ENCODE measurements at places on chromosomes 3 and 15.

GRCh38 chr3:25820816-25821486, 31.1 kb downstream of the OXSM start:
- DNase-seq: no peak

DNA sequence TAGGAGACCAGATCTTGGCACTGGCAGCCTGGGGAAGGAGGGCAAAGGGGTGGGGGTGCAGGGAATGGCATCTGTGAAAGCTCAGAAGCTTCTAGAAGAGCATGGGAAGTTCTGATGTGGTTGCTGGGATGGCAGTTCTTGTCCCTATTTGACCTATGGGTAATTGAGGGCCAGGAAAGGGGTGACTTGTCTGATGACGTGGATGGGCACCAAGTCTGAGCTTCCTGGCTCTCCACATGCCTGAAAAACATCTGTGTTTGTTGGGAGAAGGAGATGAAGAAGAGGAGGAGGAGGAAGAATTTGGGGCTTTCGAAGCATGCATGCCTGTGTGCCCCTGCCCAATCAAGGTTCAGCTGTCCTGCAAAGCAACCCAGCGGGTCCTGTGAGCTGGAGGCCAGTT, 158.8 kb downstream of the SMAD6 start:
- DNase-seq: no peak

DNA sequence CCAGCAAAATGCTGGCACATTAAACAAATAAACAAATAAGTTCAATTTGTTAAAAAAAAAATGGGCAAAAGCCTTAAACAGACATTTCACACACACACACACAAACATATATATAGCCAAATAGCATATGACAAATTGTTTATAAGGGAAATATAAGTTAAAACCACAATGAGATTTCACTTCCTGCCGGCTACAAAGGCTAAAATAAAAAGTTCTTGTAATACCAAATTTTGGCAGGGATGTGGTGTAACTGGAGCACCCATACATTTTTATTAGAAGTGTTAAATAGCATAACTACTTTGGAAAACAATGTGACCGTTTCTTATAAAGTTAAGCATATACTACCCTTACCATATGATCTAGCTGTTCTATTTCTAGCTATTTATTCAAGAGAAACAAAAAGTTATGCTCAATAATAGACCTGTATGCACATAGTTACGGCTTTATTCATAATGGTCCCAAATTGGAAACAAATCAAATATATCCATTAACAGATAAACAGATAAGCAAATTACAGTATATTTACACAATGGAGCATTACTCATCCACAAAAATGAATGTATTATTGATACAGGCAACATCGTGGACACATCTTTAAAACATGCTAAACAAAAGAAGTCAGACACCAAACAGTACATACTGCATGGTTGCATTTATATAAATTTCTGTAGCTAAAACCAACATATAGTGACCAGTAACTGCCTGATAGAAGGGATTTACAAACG, 93.9 kb downstream of the EOMES start:
- peak; percentile 38 for DNase-seq

DNA sequence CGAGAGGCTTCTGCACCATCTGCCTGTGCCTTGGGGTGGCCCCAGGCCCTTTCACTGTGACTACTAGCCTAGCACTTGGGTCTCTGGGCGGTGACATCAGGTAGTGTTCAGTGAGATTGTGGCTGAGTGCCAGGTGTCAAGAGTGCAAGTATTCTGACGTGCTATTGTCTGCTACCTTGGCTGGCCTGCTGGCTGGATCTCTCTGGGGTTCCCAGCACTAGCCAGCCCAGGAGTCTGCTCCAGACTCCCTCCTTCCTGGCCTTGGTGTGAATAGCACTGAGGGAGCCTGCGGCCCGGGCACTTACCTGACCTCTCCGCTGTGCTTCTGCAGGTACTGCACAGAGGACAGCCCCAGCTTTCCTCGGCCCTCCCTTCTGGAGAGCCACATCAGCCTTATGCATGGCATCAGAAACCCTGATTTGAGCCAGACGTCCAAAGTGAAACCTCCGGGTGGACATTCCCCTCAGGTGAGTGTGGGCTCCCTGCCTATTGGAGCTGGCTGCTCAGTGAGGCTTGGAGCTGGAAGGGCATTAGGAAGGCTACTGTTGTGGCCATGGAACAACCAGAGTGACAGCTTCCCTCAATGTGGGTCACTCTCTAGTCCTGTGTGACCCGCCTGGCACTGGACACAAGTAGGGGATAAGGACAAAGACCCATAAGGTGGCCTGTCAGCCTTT, 17.5 kb upstream of the ALPK3 start:
- DNase-seq: peak; percentile 7

GRCh38 chr3:17985658-17986347, 243.4 kb upstream of the TBC1D5 start:
- no peak for DNase-seq

- no peak for DNase-seq
These were observed 52.5 kb downstream of the CPN2 start for GRCh38 chr3:194298331-194299227.

GRCh38 chr3:194043516-194043915, 92.4 kb upstream of the HES1 start:
- DNase-seq: no peak

DNA sequence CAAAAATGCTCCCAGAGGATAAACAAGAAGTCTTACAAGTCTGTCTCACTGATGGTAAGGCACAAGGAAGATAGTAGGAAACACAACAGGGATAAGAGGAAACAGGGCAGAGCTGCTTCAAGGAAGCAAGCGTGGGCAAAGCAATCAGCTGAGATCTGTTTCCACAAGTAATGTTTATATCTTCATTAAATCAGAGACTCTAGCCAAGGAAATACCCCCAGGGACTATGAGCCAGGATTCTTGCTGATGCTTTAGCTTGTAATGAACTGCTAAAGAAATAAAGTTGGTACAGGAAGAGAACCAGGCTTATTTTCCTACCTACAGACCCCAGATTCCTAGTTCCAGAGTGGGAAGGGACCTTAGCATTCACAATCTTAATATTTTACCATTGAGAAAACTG, 112.7 kb upstream of the C3orf80 start:
- DNase-seq: no peak

DNA sequence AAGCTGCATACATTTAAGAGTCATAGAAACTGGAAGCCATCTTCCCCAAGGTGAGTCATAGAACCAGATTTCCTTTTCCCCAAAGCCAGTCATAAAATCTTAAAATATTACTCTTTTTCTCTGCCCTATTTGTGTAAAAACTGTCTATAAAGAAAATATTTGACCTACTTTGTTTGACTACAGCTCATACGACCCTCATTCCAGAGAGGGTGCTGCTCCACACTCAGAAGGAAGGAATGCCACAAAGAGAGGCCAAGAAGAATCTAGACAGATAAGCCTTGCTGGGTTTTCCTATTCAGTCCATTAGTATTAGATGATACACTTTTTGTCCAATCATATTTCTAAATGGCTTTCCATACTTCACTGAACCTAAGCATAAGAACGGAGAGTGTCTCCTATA, 671.6 kb upstream of the SGO1 start:
- no peak for DNase-seq

- no peak for DNase-seq
These were observed 132.7 kb upstream of the TRIM42 start for GRCh38 chr3:140545197-140545596.

DNA sequence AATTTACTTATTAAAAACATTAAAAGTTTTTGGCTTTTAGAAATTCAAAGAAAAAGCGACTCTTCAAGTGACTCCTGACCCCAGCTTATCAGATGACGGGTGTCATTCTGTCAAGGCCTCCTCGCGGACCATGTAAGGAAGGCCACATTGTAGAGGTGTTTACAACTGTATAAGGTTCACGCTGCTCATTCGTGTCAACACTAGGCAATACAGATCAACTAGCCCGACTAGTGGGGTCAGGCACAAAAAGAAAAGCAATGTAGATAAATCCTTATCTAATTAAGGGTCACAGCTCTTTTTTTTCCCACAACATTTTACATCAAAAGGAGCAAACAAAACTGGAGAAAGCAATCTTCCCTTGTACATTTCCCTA, 207.5 kb upstream of the NR2F2 start:
- no peak for DNase-seq

DNA sequence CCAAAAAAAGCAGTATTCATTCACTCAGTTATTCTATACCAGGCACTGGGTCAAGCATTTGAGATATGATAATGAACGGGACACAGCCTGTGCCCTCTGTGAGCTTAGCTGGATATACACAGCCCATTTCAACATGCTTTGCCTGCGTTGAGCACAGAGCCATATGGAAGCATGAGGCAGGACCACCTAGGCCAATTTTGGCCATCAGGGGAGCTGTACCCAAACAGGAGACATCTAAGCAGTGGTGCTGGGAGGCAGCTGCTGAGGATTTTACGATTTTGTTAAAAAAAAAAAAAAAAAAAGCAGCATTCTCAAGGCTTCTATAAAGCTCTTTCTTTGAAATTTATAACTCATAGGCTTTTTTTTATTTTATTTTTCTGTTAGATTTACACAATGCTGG, 87.2 kb upstream of the SLC2A2 start:
- no peak for DNase-seq

GRCh38 chr15:23828786-23829185, 141.7 kb upstream of the NDN start:
- no peak for DNase-seq

DNA sequence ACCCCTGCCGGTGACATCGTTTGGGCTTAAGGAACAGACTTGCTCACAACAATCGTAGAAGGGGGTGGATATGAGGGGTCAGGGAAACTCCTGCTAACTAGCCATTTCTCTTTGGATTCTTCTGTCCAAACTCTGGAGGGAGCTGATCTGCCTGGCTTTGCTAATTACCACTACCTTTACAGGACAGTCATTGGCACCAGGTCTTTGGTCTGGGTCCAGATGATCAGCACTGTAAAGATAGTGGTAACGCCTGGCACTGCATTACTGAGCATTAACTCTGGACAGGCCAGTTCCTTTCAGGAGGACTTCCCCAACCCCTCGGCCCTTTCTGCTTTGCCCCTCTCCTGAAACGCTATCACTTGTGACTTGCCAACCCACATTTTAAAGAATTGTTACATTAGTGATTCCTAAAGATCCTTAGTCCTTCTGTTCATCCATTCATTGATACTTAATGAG, 788 bp downstream of the UQCC5 start:
- no peak for DNase-seq

- no peak for DNase-seq
These were observed 15.1 kb upstream of the CLDN1 start for GRCh38 chr3:190337301-190337700.

- DNase-seq: peak; percentile 99
These were observed at the start of gene TBC1D23 for GRCh38 chr3:100260685-100261484. TBC1D23 (plus strand) TSS chr3:100260992; CDS start chr3:100261019, 27 bp downstream.

DNA sequence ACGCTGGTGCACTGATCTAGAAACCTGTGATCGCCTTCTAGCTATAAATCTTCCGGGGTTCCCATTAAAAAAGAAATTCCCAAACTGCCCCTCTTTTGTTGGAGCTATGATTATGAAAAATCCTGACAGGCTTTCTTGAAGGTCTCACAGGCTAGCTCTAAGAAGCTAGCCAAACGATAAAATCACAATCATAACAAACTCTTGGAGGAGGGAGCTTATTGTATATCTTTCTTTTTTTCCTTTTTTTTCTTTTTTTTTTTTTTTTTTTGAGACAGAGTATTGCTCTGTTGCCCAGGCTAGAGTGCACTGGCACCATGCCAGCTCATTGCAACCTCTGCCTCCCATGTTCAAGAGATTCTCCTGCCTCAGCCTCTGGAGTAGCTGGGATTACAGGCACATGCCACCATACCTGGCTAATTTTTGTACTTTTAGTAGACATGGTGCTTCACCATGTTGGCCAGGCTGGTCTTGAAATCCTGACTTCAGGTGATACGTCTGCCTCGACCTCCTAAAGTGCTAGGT, 72.0 kb downstream of the MYO1E start:
- DNase-seq: no peak

- peak; percentile 25 for DNase-seq
These were observed 5.9 kb downstream of the FLNB start for GRCh38 chr3:58013973-58014649.

DNA sequence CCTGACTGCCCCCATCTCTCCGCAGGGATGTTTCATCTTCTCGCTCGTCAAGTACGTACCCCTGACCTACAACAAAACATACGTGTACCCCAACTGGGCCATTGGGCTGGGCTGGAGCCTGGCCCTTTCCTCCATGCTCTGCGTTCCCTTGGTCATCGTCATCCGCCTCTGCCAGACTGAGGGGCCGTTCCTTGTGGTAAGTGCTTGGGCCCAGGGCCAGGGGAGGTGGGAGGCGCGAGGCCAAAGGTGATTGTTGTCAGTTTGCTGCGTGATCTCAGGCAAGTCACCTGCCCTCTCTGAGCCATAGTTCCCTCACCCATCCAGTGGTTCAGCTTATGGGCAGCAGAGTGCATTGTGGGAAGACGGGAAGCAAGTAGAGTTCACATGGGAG, 58.5 kb downstream of the GRIP2 start:
- DNase-seq: no peak

GRCh38 chr3:117479095-117479494, 769.5 kb downstream of the TUSC7 start:
- no peak for DNase-seq

- no peak for DNase-seq
These were observed 297.1 kb downstream of the SATB1 start for GRCh38 chr3:18127859-18128681.

DNA sequence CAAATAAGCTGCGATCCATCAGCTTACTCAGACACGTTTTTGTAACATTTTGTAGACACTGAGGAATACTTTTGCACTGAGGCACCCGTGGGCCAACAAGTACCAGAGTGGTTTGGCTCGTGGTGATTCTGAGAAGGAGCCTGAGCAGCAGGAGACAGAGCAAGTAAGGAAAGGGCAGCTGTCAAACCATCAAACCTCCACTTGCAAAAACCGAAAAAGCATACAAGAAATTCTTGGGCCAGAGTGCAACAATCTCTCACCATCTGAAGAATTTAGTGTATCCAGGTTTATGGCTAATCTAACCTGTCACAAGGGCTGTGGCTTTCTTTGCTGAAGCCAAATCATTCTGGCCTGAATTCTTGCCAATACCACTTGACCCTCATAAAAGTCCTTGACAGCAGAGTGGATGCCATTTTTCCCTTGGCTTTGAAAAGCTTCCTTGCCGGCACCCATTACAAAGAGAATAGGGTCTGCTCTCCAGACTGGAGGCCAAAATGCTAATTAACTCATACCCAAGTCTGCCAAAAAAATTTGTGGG, 56.7 kb downstream of the MYO1E start:
- no peak for DNase-seq

DNA sequence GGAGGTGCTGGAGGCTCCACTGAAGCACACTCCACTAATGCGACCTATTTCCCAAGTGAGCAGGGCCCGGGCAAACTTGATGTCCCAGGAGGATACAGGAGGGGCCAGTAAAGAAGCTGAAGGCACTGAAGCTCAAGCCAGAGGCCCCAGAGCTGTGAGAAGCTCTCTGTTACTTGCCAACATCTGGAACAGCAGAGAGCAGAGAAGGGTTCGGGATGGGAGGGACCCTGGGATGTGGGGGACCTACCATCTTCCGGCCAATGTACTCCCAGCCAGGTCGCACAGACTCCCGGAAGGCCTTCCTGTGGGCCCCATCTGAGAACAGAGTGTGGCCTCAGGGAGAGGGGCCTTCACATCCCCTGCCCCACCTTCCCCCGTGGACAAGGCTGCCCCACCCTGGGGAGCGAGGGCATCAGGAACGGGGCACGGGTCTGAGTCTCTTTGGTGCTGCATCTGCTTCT, 3.1 kb downstream of the HHATL start:
- DNase-seq: no peak
